ENCODE measurements at places on chromosomes 1 and 21.

DNA sequence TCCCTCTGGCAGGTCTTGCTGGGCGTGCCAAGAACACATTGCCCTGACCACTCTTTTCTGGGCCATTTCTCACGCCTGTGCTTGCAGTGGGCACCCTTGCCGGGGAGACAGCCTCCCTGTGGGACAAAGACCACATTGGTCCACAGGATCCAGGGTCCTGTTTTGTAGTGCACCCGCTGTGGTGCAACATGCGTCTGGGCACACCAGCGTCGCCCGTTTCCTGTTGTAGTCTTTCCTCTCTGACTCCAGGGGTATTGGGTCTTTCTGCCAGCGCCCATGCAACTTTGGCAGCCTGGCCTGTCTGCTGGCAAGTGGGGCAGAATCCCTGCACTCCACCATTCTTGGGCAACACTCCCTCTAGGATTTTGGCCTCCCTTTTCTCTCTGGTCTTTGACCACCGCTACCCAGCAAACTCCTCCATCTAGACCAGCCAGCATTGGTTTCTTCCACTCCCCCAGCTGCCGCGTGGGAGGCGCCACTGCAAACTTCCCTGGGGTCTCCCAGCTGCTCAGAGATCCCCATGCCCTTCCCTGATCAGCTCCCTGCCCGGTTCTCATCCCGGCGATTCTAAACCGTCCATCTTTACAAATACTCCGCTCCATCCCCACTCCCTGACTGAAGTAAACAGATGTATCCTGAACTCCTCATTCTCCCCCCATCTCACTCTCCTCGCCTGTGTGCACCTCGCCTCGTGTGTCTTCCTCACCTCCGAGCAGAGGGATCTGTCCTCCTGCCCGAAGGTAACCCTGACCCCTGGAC is 1.2 kb upstream of the TPRG1L start:
- no peak for DNase-seq

DNA sequence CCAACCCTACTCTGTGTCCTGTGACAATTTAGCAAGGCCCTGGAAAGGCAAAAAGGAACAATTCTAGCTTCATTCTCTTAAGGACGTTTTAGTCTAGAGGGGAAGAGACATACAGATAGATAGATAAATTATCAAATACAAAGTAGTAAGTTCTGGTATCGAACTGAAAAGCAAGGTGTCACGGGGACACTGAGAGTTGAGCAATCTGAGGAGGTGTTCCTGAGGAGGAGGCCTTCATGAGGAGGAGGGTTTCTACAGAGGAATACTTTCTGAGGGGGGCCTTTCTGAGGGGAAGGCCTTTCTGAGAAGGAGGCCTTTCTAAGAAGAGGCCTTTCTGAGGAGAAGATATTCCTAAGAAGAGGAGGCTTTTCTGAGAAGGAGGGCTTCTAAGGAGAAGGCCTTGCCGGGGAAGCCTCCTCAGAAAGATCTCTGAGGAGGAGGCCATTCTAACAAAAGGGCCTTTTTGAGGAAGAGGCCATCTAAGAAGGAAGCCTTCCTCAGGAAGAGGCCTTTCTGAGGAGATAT is 155.9 kb upstream of the COA6 start:
- DNase-seq: no peak

DNA sequence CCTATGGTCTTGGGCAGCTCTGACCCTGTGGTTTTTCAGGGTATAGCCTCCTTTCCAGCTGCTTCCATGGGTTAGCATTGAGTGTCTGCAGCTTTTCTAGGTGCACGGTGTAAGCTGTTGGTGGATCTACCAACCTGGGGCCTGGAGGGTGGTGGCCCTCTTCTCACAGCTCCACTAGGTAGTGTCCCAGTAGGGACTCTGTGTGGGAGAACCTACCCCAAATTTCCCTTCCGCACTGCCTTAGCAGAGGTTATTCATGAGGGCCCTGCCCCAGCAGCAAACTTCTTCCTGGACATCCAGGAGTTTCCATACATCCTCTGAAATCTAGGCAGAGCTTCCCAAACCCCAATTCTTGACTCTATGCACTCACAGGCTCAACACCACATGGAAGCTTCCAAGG is 111.0 kb upstream of the C1orf87 start:
- DNase-seq: no peak

DNA sequence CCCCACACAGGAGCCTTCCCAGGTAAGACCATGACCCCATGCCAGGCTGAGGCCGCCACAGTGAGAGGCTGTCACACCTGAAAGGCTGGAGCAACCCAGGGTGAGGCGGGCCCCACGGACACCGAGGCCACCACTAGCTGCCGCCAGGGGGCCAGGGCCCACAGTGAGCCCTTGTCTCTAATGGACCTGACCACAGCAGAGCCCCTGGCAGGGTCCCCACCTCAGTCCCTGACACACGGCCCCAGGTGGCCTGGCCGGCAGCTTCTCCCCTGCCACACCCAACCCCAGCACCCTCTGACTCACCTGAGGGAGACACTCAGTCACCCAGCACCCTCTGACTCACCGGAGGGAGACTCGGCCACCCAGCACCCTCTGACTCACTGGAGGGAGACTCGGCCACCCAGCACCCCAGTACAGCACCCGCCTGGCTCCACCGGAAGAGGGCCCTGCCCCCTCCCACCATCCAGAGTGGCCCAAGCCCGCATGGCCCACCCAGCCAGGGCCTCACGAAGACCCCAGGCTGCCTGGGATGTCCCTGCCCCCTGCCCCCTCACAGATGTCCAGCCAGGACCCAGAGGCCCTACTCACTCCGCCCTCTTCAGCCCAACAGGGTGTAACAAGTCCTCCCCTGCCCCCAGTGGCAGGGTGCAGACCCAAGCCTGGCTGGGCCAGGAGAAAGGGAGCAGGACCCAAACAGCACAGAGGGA is 4.4 kb downstream of the DVL1 start:
- DNase-seq: no peak

DNA sequence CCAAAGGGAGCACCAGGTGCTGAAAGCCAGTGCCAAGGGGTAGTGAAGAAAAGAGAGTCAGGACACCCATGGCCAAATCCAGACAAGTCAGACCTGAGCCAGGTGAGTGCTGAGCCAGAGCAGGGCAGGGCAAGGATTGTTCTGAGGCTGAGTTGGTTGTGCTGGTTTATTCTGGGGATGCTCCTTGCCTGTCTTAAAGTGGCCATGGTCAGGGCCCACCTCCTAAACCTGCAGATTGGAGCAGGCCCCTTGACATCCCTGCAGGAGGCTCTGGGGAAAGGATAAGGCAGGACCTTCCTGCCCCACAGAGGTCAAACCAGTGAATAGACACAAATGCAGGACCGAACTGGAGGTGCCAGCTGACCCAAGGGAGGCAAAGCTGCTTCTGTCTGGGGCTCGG is 138.4 kb downstream of the HIVEP3 start:
- no peak for DNase-seq

DNA sequence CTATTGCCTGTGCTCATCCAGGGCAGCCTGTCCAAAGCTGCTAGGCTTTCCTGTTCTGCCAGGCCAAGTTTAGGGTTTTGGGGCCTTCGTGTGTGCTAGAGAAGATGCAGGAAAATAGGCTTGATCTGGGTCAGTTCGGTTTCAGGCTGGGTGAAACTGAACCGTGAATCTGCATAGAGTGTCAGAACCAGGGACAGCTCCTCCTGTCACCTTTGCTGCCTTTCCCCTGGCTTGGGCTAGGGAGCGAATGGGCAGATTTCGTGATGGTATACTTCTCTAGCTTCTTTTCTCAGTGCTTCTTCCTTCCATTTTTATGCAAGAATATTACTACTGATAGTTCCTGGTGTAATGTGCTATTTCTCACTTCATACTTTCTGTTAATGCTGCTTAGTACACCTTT is 6.0 kb upstream of the AGO1 start:
- DNase-seq: no peak

DNA sequence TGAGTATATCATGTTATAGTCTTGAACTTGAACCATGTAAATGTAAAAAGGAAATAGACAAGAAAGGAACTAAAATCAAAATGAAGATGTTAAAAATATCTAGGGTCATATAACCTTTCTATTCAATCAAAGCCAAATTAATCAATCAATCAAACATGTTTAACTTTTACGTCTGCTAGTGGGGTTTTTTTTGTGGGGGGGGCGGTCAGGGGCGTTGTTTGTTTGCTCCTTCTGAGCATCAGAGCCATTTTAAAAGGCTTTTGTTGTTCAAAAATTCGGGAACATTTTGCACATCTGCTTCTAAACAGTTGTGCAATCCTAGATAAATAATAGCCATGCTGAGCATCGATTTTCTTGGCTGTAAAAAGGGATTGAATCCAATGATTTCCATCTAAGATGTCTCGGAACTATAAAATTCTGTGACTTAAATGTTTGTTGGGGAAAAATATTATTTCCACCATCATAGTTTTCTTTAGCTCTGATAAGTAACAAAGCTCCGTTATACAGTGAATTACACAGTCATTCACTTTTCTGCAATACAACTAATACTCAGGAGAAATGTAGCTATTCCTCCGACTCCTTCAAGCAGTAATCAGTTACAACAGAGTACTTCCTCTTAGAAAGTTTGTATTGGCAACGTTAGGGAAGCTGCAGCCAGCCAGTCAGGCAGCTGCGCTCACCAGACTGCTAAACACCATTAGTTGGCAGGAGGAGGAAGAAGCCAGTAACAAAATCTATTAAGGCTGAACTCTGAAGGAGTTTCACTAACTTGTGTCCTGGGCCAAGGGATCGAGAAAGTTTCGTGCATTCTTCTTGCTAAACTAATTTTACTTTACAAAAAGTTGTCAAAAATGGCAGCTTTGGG is 2.2 kb downstream of the SPATA6 start:
- DNase-seq: no peak

- DNase-seq: no peak
Observed at GRCh38 chr1:208009706-208010444, 99.0 kb upstream of the CD34 start.

GRCh38 chr1:207917080-207917479 is 6.2 kb upstream of the CD34 start:
- no peak for DNase-seq

DNA sequence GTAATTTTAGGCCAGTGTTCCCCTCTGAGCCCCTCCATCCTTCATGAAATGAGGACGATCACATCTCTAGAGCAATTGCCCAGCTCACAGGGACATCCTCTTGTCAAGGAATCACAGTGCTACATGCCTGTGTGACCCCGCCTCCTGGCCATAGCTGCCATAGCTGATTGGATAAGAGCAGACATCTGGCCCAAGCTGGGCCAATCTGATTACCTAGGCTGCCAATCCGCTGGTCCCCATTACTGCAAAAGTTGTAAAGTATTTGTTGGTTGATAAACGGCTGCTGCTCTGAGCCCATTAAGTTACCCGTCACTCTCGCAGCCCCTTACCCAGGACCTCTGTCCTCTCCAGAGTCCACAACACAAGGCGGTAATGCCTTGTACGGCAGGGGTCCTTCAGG is 8.3 kb downstream of the NT5C1A start:
- DNase-seq: no peak

GRCh38 chr1:200951016-200951415 is 56.3 kb downstream of the INAVA start:
- DNase-seq: no peak

DNA sequence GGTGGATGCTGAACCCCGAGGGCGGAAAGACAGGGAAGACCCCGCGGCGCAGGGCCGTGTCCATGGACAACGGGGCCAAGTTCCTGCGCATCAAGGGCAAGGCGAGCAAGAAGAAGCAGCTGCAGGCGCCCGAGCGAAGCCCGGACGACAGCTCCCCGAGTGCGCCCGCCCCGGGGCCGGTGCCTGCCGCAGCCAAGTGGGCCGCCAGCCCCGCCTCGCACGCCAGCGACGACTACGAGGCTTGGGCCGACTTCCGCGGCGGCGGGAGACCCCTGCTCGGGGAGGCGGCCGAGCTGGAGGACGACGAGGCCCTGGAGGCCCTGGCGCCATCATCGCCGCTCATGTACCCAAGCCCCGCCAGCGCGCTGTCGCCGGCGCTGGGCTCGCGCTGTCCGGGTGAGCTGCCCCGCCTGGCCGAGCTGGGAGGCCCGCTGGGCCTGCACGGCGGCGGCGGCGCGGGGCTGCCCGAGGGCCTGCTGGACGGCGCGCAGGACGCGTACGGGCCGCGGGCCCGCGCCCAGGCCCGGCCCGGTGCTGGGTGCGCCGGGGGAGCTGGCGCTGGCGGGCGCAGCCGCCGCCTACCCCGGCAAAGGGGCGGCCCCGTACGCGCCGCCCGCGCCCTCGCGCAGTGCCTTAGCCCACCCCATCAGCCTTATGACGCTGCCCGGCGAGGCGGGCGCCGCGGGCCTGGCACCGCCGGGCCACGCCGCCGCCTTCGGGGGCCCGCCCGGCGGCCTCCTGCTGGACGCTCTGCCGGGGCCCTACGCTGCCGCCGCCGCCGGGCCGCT is 20.7 kb downstream of the FOXO6 start:
- DNase-seq: peak; percentile 57

GRCh38 chr1:20194757-20195461 is 8.6 kb upstream of the PLA2G2C start:
- DNase-seq: peak; percentile 38

DNA sequence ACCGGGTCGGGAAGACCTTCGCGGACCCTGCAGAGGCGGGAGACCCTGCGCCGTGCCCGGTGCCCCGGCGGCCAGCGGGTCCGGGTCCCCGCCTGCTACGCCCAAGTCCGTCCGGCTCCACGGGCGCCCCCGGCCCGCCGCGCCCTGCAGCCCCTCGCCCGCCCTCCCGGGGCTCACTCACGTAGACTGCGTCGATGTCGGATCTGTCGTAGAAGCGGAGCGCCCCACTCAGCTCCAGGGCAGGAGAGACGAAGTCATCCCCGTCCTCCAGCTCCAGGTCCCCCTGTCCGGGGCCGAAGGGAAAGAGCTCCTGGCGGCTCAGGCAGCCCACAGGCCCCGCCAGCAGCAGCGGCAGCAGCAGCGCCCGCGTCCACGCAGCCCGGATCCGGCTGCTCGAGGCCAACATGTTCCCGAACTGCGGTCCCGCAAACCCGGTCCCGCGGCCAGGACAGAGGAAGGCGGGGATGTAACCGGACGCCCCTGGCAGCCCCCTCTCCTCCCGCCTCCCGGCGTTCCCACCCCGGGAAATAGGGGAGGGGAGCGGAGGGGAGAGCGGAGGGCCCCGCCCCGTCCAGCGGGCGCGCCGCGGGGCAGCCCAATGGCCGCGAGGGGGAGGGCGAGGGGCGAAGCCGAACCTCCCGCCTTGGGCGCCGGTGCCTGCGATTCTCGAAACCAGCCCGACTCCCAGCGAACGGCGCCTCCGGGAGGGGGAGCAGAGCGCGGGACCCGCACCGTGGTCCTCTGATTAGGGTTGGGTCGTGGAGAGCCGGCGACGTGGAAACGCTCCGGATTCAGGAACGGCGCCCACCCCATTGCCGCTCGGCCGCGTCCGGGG is at the start of gene NID1:
Gene NID1 (minus strand): TSS at position 417 of the 835 bp plus-strand sequence. CDS start 11 bp downstream, at position 406.
- no peak for DNase-seq

GRCh38 chr1:66434096-66434495 is 99.9 kb upstream of the SGIP1 start:
- no peak for DNase-seq

DNA sequence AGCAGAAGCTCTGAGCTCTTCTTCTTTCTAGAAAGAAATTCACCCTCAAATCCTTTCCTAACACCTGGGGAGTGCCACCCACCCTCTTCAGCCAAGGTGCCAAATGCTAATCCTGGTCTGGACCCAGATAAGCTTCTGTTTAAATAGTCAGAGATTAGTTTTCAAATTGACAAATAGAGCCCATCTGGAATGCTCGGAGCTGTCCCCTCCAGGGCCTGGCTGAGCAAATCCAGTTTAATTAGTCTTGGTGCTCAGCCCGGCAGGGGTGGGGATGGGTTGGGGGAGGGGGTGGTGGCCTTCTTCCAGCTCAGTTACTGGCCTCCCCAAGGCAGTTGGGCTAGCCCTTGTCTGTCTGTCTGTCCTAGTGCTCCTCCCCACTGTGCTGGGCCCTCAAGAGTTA is 269.5 kb downstream of the GRIK3 start:
- DNase-seq: no peak

All from NCI-H1105 (cell line).